ENCODE measurements at places on chromosomes 2 and 18.

- DNase-seq: no peak
These were observed 12.7 kb downstream of the TTC39C start for GRCh38 chr18:24027156-24027827.

GRCh38 chr2:175363699-175364098 lies 182.2 kb upstream of the ATP5MC3 start:
- no peak for DNase-seq

- no peak for DNase-seq
These were observed 156.7 kb downstream of the RNF144A start for GRCh38 chr2:7073901-7074300.

DNA sequence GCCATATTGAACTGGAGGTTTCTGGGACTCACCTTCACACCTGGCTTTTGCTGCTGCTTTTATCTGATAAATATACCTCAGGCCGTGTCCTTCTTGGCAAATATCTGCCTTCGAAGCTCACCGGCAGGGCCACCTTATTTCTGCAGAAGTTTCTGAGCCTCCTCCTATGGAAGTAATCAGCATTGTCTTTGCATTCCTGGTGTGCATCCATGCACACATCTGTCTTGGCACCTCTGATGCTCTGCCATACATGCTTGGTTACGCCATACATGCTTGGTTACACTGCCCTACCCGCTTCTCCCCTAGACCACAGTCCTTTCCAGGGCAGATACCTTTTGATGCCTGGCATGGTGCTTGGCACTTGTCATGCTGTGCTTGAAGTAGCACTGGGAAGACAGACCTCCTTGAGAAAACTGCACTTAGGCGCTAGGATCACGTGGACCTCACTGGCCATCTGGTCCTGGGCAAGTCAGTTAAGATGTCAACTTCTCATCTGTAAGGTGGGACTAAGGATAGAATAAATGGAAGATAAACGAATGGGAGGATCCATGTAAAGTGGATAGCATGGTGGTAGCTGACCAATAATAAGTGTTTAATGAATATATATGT lies 66.8 kb downstream of the ZNF236 start:
- no peak for DNase-seq

DNA sequence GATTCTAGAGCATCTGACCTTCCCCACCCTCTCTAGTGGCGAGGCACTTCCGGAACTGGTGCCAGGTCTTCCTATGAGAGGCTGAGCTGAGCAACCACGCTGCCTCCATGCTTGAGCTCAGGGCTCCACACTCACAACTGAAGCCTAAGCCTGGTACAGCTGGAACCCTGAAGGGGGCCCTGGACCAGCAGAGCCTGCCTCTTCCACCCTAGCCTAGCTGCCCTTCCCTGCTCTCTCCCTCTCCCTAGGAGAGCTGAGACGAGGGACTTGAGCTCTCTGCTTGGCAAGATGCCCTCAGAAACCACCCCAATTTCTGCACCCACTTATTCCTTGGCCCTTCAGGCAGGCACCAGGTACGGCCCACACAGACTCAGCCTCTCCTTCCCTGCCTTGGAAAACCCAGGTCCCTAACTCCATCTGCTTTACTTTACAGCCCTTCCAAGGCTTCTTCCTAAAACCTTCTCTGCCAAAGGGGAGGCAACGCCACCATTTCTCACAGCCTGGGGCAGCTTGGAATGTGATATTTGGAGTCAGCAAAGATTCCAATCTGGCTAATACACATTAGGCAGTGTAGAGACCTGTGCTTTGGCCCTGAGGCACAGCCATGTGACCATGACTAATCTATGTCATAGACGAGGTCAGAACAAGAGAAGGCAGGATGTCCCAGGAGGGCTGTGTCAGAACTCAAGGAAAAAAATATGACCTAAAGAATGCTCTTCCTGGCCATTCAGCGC lies 18.8 kb downstream of the COX7A2L start:
- no peak for DNase-seq

DNA sequence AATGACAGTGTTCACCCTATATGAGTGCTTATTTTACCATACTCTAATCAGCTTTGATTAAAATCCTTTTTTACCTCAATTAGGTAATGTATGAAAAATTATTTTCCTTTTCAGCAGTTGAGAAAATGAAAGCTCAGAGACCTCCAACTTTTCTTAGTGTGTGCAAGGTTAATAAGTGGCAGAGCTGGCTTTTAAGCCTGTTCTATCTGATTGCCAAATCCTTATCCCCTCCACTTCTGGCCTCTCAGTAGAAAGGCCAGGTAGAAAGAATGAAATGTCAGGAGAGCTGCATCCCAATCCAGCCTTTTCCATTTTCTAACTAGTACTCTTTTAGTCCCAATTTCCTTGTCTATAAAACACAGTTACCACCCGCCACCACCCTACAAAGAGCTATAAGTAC lies 67.6 kb upstream of the LCLAT1 start:
- DNase-seq: no peak
